Myometrial cell (primary cell): ENCODE measurements at places on chromosomes 4 and X. TPM values are rescaled to one million over a fixed set of nuclear protein-coding genes. Genes with fewer than 3 reads are reported as not detected.

SFRP2 gene
- not detected in 2 replicates for total RNA-seq

MAP9 gene
- total RNA-seq = 6.6 and 8.7 TPM in 2 replicates

DKK2 gene
- not detected in 2 replicates for total RNA-seq

SPARCL1 gene
- not detected in 2 replicates for total RNA-seq

ITIH6 gene
- total RNA-seq = not detected in 2 replicates

CDS1 gene
- total RNA-seq = 0.18 TPM in 1 of 2 replicates, not detected in the other

TLR2 gene
- total RNA-seq = not detected in 2 replicates
